ENCODE measurements at places on chromosomes 4 and X.

- no peak for DNase-seq
These were observed 218.7 kb downstream of the BMPR1B start for GRCh38 chr4:94976371-94977011.

DNA sequence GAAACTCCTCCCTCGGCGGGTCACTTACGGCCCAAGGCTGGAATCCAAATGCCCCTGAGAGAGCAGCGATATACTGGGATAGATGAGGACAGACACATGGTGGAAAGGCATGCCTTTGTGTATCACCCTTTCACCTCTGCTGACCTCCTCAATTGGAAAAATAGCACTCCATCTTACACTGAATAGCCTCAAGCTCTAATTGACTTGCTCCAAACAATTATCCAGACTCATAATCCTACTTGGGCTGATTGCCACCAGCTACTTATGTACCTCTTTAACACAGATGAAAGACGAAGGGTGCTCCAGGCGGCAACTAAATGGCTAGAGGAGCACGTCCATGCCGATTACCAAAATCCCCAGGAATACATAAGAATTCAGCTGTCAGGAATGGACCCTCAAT is 1142.2 kb downstream of the ARAP2 start:
- DNase-seq, result no peak

DNA sequence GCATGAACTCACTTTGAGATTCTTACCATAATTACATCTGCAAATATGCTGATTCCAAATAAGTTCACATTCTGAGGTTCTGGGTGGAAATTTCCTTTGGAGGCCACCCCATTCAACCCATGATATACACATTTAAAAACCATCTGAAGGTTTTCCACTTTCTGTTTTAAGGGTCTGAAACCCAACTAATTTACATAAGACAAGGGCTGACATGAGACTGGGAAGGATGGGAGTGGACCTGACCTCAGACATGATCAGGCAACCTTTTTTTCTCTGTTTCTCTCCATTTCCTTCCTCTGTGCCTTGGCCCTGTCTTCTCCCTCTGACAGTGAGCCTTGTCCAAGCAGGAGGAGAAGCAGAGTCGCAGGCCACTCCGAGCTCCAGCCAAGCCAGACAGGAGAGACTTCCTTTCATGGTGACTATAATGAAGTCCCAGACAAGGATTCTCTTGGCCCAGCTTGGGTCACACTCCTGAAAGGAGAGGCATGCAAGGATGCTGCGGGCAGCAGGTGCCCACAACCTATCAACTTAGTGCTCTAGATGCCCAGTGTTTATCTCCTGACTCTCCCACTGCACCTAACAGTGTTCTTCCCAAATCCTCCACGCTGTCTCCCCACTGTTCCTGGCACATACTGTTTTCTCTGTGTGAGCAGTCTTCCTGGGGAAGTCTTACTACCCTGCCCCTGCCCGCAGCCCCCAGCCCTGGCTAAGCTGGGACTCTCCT is 39.9 kb downstream of the MSX1 start:
- DNase-seq, result no peak

GRCh38 chrX:72666451-72666850 is 47.7 kb downstream of the PHKA1 start:
- DNase-seq, result no peak

GRCh38 chrX:151239751-151240150 is 63.4 kb downstream of the GPR50 start:
- no peak for DNase-seq

DNA sequence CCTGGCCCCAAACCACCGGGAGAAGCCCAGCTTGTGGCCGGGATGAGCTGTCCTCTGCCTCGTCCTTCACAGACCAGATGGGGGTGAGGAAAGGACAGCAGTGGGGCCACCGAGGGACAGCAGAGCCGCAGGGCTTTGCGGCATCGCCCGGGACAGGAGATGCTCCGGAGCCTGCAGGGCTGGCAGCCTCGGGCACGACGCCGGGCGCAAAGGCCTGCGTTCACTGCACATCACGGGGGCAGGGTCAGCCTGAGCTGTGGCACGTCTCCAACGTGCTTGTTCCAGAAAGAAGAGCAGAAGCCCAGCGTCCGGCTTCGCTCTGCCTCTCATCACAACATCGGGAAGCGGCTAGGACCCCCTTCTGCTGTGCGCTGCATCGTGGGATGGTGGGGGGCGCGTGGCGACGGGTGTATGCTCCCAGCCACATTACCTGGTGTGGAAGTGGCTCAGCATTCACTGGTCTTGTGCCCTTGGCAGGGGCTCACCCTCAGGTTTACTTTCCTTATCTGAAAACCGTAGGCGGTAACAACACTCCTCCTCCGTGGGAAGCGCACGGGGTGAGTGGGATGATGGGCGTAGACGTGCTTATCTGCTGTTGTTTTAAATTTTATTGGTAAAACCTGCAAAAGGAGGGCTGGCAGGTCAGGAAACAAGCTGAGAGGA is 7.4 kb downstream of the TADA2B start:
- no peak for DNase-seq

DNA sequence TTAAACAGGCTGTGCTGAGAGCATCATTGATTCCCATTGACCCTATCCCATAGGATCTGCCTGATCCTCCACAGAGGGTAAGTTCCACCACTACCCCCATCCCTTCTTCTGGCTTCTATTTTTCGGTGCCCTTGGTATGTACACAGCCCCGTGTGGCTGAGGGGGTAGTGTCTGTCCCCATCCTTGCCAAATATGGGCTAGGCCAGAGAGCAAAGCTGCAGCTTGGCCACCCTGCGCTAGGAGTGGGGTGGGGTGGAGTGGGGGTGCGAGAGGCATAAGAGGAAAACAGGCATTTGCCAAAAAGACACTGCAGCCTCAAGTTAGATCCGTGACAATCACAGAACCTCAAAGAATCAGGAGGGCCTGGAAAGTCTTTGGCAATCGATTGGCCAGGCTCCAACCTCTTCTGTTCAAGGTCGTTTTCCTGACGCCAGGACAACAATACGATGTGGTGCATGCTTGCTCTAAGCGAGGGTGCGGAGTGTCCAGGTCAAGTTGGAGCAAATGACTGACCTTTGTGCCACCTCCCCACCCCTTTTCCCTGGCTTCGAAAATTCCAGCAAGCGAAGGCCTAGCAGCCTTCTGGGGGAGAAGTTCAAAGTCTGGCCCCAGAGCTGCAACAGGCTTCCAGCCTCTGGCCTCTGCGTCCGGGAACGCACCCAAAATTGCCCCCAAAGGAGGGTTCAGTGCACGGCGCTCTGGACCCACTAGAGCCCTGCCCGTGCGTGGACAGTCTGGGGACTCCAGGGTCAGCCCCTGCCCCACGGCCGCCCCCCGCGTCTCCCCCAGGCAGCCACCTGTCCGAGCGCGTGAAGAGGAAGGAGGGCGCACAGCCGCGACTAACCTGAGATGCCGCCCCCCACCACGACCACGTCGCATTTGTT is 598 bp downstream of the MAOB start:
- no peak for DNase-seq
